ENCODE measurements at places on chromosomes 16 and 17. TPM values are rescaled to one million over a fixed set of nuclear protein-coding genes. Genes with fewer than 3 reads are reported as not detected.

Gene HES7
- total RNA-seq, result not detected

Gene C16orf78
- not detected for total RNA-seq

Gene KCNJ12
- 1.5 TPM for total RNA-seq

Gene CLDN7
- 0.60 TPM for total RNA-seq

Gene BAIAP2
- 25.1 TPM for total RNA-seq

Gene ATP2A3
- total RNA-seq, result 14.6 TPM

Gene TMEM88
- total RNA-seq, result 4.3 TPM

Data from smooth muscle cell of the umbilical artery (primary cell).